PC-3 (cell line): ENCODE measurements at places on chromosomes 11 and 22.

- no peak for DNase-seq
- H3K27me3 ChIP-seq: no peaks in the 10 kb centered on the region
- H3K36me3 ChIP-seq: no peaks in the 10 kb centered on the region
- H3K27ac ChIP-seq: no peak overlapping the region
- peaks cover 15% of the 10 kb centered on the region for H3K4me1 ChIP-seq
- no peak overlapping the region for H3K4me3 ChIP-seq
Measured at GRCh38 chr11:17746096-17746495, 11.5 kb downstream of the KCNC1 start.

DNA sequence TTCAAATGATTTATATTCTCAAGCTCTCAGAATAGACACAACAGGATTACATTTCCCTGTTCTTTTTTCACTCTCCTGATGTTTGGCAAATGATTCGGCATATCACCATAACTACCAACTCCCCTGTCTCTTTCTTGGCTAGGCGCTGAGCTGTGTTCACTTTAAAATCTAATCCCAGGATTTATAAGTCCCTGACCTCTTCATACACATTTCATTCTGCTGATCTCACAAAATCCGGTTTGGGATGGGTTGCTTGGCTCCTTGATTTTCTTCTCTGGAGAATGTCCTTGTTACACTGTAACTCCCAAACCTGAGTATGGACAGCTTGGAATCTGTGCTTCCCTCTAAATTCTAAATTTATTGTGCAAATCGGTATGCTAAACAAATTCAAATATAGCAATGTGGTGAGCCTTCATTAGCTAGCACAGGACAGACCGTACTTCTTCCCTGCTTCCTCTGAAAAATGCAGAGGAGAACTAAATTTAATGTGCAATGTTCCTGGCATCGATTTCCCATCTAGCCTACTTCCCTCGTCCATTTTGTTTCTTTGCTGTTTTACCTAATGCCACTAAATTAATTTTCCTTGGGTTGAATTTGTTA, 858.5 kb upstream of the FAT3 start:
- no peaks in the 10 kb centered on the region for H3K36me3 ChIP-seq
- H3K4me1 ChIP-seq: peaks cover 4% of the 10 kb centered on the region; the same call in 1 of the 2 replicates
- H3K27ac ChIP-seq: no peak overlapping the region
- H3K27me3 ChIP-seq: no peaks in the 10 kb centered on the region
- no peak for DNase-seq

DNA sequence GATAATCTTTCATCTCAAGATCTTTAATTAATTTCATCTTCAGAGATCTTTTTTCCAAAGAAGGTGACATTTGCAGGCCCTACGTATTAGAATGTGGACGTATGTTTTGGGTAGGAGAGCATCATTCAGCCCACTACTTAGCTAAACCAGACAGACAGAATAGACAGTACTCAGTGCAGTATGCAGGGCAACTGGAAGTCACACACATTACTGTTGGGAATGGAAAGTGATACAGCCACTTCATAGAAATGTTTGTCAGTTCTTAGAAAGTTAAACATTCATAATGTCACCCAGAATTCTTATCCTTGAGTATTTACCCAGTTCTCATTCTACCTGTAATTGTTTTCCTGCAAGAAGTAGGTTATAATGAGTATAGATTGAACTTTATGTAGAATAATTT, 102.9 kb downstream of the PPP6R3 start:
- H3K27ac ChIP-seq: no peak overlapping the region
- DNase-seq: no peak
- peaks cover 66% of the 10 kb centered on the region for H3K36me3 ChIP-seq
- no peak overlapping the region for H3K4me3 ChIP-seq
- no peaks in the 10 kb centered on the region for H3K4me1 ChIP-seq
- H3K27me3 ChIP-seq: no peaks in the 10 kb centered on the region

GRCh38 chr11:14366936-14367335, 8.0 kb upstream of the RRAS2 start:
- no peaks in the 10 kb centered on the region for H3K27me3 ChIP-seq
- H3K36me3 ChIP-seq: no peaks in the 10 kb centered on the region
- H3K4me3 ChIP-seq: no peak overlapping the region
- no peak for DNase-seq

- H3K36me3 ChIP-seq: peaks cover 19% of the 10 kb centered on the region
- no peak overlapping the region for H3K27ac ChIP-seq
- no peak overlapping the region for H3K4me3 ChIP-seq
Measured at GRCh38 chr22:20584872-20585638, 77.6 kb downstream of the MED15 start.
